SW 1271 (cell line): ENCODE measurements at places on chromosomes 12 and 14.

DNA sequence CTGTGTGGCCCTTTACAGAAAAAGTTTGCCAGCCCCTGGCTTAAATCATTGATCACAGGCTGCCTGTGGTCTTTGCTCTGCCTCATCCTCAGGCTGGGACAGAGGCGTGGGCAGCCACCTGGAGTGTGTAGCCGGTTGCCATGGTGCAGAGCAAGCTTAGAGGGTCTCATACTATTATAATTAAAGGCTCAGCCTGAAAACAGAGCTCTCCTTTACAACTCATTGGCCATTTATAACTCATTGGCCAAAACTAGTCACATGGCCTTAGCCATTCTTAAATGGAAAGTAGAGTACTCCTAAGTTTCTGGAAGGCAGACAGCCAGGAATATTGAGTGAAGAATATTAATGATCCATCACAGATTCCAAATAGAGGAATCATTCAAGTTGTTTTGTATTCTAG, 3.0 kb downstream of the HSP90B1 start:
- no peak for DNase-seq

DNA sequence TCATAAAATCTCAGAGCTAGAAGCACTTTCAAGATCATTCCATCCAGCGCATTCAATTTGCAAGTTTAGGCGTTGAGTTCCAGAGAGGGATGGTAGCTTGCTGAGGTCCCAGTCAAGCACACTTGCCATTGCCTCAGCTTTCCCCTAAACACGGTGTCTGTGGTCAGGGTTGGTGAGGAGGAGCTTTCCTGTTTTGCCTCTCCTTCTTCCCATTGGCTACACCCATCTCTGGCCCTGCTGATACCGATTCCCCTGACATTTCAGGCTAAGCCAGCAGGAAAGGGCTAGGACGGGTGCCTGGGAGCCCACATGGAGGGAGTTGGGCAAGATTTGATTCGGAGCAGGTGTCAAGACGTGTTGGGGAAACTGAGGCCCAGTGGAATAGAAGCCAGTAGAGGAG, 9.1 kb downstream of the NFATC4 start:
- no peak for DNase-seq

DNA sequence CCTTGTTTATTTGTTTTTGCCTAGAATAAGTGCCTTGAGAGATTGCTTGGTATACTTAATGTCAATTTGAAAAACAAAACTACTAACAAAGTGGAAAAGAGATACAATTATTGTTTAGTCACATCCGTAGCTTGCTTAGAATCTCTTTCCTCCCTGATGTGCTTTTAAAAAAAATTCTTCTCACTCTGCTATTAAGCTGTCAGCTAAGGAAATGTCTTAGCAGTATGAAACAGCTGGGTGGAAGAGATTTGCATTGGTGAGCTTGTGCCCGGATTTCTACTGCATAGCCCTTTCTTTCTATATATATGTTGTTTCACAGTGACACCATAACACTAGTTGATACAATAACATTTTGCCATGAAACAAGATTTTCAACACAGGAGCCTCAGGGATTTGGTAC, 229.4 kb upstream of the RGS6 start:
- DNase-seq: no peak

GRCh38 chr12:115763376-115763775, 514.1 kb downstream of the MED13L start:
- no peak for DNase-seq

DNA sequence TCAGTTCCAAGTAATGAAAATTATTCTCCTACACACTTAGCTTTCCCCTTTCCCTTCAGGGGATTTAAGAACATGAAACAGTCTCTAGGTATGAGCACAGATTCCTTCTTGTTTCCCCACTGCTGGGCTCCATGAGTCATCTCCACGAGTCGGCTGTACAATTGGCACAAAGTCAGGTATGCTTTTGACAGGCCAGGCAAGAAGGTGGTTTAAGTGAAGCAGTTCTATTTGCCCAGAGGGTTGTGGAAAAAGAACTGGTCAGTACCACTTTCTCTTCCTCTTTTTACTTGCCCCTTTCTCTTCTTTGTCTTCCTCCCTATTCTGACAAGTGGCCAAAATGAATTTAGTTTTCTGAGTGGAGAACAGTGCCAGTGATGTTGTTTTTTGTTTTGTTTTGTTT, 16.3 kb downstream of the DYNC1H1 start:
- DNase-seq: peak; percentile 97
